Activated CD8-positive, alpha-beta T cell treated with anti-CD3 and anti-CD28 coated beads, Interleukin-2, amount 10 ng/mL, durations not matched to agents 7 days and 5 days (primary cell): ENCODE measurements at places on chromosomes 7 and 10.

GRCh38 chr7:85773116-85773728 is 586.4 kb upstream of the SEMA3D start:
- H3K36me3 ChIP-seq = no peaks in the 10 kb centered on the region
- H3K4me1 ChIP-seq = peaks cover 3% of the 10 kb centered on the region
- DNase-seq = no peak
- H3K27ac ChIP-seq = no peak overlapping the region
- H3K27me3 ChIP-seq = no peaks in the 10 kb centered on the region
- no peak overlapping the region for H3K4me3 ChIP-seq

DNA sequence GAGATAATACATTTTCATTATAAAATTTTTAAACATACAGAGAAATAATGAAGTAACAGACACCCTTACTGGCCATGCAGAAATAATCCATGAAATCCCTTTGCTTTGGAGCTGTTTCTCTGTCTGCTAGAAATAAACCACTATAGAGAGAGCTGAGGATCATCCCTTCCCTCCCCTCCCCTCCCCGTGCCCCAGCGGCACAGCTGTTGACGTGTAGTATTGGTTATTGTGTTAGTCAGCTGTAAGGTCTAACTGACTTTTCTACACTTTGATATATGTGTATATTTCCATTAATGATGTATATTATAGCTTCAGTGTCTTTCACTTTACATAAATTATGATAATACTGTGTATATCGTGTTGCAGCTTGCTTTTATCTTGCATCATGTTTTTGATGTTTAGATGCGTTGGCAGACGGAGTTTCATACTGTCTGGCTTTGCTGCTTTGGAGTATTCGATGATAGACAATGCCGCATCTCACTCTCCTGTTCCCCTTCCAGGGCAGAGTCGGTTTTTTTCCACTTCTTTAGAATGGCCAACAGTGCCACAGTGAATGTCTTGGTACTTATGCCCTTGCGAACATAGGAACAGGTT is 27.4 kb upstream of the GRID1 start:
- peaks cover 3% of the 10 kb centered on the region for H3K4me1 ChIP-seq
- no peak overlapping the region for H3K27ac ChIP-seq
- peaks cover 7% of the 10 kb centered on the region for H3K27me3 ChIP-seq
- H3K36me3 ChIP-seq = no peaks in the 10 kb centered on the region
- H3K4me3 ChIP-seq = no peak overlapping the region
- DNase-seq = no peak

DNA sequence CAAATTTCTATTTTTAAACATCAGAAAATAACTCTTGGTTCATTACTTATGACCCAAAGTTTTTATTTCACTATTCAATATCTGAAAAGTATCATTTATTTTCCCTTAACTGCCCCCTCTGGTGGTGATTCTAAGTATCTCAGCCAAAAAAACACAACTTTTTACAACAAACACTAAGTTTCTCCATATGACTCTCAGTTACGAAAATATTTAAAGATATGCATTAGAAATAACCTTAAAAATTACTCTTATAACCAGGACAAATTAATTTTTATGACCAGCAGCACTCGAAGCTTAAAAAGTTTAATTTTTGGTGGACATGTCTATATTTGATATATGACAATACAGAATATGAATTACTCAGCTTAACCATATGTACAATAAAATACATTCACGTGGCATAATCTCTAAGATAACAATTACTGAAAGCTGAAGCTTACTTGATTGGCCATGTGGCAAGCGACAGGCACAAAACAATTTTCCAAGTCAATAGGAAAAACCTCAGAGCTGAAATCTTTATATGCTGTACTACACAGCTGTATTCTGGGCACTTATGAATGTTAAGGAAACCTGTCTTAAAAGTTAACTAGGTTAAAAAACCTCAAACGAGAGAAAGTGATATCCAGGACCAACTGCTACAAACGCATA is 2.3 kb downstream of the HNRNPA2B1 start:
- peaks cover 38% of the 10 kb centered on the region for H3K4me1 ChIP-seq
- peak overlapping the region; percentile 100 for H3K4me3 ChIP-seq
- no peaks in the 10 kb centered on the region for H3K27me3 ChIP-seq
- peak overlapping the region; percentile 100 for H3K27ac ChIP-seq

GRCh38 chr7:19295376-19295775 is 150.2 kb upstream of the FERD3L start:
- no peak overlapping the region for H3K4me3 ChIP-seq
- no peaks in the 10 kb centered on the region for H3K27me3 ChIP-seq
- H3K4me1 ChIP-seq = no peaks in the 10 kb centered on the region
